ENCODE measurements at places on chromosomes 1 and 21.

GRCh38 chr1:178510155-178510554, 2.8 kb upstream of the TEX35 start:
- DNase-seq, result no peak

DNA sequence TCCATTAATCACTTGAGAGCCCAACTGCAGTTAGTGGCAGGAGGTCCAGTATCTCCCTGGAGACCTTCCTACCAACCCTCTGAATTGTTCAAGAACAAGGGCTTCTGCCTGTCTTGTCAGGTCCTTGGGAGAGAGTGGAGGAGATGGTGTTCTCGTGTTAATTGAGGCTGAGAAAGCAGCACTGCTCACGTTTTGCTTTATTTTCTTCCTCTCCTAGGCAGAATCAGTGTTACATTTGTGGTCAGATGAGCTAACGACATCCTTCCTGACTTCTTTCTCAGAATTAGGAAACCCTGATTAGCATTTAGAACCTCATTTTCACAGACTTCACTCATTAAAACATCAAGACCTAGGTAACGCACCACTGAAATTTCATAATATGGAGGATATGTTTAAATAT, 26.4 kb upstream of the LRIG2 start:
- DNase-seq, result no peak

DNA sequence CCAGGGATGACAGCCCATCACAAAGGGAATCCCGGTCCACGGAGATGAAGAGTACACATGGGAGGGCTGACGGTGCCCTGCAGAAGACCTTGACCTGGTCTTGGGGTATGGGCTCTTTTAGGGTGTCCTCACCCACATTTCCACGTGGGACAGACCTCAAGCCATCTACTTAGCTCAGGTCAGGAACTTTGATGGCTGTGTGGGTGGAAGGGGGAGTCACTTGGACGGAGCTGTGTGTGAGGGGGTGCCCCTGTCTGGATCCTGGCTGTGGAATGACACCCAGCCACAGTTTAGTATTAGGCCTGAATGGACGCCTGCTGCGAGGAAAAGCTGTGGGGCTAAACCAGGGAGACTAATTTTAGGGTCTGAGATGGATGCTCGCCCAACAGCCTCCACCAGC, 10.9 kb upstream of the MIXL1 start:
- no peak for DNase-seq

GRCh38 chr1:244350027-244350426, 101.7 kb downstream of the ADSS2 start:
- no peak for DNase-seq

GRCh38 chr1:95852483-95853070, 618.6 kb downstream of the RWDD3 start:
- DNase-seq, result no peak

DNA sequence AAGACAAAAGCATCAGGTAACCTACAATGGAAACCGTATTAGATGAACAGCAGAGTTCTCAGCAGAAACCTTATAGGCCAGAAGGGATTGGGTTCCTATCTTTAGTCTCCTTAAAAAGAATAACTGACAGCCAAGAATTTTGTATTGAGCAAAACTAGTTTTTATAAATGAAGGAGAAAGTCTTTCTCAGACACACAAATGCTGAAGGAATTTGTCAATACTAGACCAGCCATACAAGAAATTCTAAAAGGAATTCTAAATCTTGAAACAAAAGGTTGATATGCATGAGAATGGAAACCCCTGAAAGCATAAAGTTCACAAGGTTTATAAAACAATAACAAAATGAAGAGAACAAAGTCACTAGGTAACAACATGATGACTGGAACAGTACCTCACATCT, 58.1 kb downstream of the NEK7 start:
- DNase-seq, result no peak

DNA sequence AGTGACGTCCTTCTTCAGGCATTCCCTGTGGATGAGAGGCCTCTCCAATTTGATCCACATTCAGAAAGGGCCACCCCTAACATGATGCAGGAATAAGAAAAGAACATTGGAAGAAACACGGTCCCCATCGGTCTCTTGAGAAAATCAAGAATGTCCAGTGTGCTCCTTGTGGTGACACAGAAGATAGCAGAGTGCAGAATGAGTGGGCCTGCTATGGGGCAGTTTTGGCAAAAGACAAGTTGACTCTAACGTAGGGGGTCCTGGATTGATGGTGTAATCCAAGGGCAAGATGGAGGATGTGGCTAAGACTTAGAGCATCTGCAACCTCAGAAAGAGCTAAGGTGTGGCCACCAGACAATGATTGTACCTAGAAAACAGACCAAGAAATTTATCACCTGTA, 45.1 kb upstream of the COP1 start:
- no peak for DNase-seq

DNA sequence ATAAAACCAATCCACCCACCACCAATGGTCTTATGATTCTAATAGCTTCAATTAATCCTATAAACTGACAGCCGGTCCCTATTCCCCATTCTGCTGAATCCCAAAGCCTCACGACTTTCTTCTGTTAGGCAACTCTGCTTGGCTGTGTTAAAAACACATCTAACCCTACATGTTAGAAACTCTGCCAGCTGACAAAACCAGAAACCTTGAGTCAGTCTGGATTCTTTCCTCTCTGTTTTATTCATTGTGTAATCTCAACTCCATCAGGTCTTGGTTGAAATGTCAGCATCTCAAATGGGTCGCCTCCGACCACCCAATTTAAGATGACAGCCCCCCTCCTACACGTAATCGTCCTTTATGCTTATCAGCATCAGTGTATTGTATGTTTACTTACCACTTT, 312.1 kb downstream of the DISC1 start:
- no peak for DNase-seq
